ENCODE measurements at places on chromosomes 13 and 19. TPM values are rescaled to one million over a fixed set of nuclear protein-coding genes. Genes with fewer than 3 reads are reported as not detected.

The C13orf46 gene
- 1.3 TPM for total RNA-seq

The METTL21C gene
- total RNA-seq, result not detected

The CBLC gene
- total RNA-seq, result not detected

The SELENOV gene
- total RNA-seq, result not detected

The CCDC169 gene
- total RNA-seq, result 1.3 TPM

The ADPRHL1 gene
- total RNA-seq, result 2.3 TPM

The P2RY11 gene
- total RNA-seq, result 3.9 TPM

The COX7A1 gene
- total RNA-seq, result 13.3 TPM

The WDR87 gene
- under 0.01 TPM for total RNA-seq

Data from hair follicle dermal papilla cell (primary cell).